CD4-positive, alpha-beta T cell treated with Interleukin-6 at 100 ng/mL for 8 hours (primary cell): ENCODE measurements at places on chromosomes 16 and 17.

- no peak for DNase-seq
Measured at GRCh38 chr17:75824050-75824552, 20.1 kb downstream of the UNC13D start.

DNA sequence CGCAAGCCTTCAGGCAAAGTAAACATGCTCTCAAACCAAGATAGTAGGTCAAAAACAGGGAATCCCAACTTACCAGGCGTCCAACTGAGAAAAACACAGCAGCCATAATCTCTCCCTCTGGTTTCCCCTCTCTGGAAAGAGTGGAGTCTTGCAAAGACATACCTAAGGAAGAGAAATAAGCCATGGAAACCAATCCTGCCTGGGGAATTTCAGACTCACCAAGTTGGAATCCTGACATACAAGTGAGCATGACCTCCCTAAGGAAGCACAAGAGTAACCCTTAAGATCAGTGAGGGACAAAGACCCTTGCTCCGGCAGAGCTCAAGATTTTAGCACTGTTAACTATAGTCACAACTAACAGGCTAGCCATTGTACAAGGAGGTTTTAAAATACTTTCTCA, 4.1 kb downstream of the ZNF624 start:
- no peak for DNase-seq

DNA sequence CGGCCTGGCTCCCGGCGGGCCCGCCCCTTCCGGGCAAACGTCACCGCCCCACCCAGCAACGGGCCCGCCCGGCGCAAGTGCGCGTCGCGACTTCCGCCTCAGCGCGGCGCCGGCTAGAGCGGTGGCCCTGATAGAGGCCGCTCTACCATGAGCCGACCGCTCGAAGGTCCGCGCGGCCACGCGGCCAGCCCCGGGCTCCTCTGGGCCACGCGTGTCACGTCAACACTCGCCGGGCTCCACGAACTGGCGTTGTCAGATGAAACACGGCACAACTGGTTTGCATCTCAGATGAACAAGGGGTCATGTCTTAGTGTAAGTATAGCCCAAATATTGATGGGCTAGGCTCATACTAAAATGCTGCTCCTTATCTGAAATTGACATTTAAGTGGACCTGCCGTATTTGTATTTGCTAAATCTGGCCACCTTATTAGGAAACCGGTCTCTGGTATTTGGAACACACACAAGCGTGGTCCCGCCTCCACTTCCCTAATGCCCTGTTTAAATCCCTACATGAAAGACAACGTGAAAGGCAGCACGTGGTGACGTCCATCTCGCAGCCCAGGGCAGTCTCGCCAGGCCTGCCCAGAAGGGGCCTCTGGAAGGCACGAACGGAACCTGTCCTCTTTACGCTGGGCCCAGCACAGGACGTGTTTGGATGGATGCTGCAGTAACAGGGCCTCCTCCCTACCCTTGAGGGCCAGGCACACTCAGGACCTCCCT, at the start of gene ZNF598:
TSS of gene ZNF598 (minus strand) at position 31 of the 720 bp plus-strand sequence.
- DNase-seq = peak; percentile 68

- no peak for DNase-seq
Measured at GRCh38 chr16:23398987-23399805, 53.8 kb downstream of the COG7 start.

DNA sequence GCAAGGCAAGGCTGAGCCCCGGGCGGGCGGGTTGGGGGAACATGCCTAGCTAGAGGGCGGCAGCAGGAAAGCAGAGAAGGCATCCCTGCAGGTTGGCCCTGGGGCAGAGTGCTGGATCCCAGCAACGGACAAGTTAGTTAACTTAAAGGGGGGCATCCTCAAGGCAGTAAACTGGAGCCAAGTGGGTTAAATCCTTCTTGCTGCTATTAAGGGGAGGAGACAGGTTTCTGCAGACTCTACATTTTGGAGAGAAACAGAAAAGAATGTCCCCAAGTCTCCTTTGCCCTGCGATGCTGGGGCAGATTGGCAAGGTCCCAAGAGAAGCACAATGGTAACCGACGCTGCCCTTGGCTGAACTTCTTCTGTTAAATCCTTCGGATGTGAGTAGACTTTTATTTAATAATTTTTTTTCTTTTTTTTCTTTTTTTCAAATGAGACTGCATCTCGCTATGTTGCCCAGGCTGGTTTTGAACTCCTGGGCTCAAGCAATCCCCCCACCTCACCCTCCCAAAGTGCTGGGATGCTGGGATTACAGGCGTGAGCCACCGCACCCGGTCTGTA, 14.0 kb downstream of the ATP5PD start:
- DNase-seq = no peak

- DNase-seq = no peak
Measured at GRCh38 chr16:85480727-85481101, 132.4 kb upstream of the GSE1 start.

- no peak for DNase-seq
Measured at GRCh38 chr17:78043031-78043430, 84.5 kb downstream of the TNRC6C start.

GRCh38 chr17:29096094-29096493, 53.2 kb downstream of the PIPOX start:
- DNase-seq = no peak

GRCh38 chr16:68385371-68385770, 62.9 kb downstream of the SMPD3 start:
- DNase-seq = no peak

DNA sequence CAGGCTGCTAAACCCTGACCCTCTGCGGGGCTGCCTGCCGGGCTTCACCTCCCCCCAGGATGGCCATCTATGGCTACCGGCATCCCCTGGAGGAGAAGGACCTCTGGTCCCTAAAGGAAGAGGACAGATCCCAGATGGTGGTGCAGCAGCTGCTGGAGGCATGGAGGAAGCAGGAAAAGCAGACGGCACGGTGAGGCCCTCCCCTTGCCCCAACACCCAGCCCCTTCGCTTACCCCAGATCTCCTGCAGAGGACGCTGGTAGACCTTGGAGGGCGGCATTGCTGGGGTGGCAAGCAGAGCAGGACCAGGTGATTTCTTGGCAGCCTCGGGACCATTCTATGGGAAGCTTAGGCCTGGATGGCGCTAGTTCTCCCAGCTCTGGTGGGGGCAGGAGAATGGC, 24.5 kb downstream of the ABCC3 start:
- DNase-seq = no peak

- DNase-seq = no peak
Measured at GRCh38 chr17:8922451-8922850, 43.1 kb downstream of the PIK3R5 start.

GRCh38 chr17:18258356-18259038, at the start of gene FLII:
Gene FLII, minus strand, starts transcription at chr17:18258738. Its CDS starts 48 bp downstream, at chr17:18258690.
- DNase-seq = peak; percentile 38

GRCh38 chr17:28792877-28793661, 49.3 kb downstream of the TRAF4 start:
- no peak for DNase-seq

DNA sequence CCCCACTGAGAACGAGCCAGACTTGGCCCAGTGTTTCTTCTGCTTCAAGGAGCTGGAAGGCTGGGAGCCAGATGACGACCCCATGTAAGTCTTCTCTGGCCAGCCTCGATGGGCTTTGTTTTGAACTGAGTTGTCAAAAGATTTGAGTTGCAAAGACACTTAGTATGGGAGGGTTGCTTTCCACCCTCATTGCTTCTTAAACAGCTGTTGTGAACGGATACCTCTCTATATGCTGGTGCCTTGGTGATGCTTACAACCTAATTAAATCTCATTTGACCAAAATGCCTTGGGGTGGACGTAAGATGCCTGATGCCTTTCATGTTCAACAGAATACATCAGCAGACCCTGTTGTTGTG, 631 bp downstream of the BIRC5 start:
- no peak for DNase-seq

DNA sequence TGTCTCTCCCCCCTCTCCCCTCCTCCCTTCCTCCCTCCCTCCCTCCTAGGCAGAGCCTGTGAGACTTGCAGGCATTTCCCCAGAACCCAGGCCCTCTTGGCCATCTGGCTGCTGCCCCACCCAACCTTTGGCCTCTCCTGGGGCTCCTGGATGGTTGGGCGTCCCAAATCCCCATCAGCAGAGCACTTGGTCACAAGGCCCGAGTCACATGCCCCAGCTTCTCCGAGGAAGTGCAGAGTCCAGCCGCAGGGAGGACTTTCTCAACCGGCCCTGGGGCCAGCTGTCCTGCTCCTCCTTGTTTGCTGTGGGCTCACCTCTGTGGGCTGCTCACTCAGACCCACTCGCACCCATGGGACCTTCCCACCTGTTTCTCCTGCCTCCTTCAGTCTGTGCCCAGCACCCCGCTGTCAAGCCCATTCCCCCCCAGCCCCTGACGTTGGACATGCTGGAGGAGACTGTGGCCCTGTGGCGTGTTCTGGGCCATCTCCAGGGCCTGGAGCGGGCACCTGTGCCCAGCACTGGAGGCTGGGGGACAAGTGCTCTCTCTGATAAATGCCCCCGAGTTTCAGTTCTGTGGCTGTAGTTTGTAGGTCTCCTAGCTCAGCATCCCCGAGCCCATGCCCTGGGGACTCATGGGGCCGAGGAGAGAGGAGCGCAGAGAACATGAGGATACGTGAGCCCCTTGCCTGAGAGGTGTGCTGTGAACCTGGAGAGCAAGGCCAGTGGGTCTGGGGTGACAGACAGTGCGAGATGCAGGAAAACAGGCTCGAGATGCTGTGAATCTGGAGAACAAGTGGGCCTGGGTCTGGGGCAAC, 42.3 kb upstream of the ZNF750 start:
- DNase-seq = no peak

DNA sequence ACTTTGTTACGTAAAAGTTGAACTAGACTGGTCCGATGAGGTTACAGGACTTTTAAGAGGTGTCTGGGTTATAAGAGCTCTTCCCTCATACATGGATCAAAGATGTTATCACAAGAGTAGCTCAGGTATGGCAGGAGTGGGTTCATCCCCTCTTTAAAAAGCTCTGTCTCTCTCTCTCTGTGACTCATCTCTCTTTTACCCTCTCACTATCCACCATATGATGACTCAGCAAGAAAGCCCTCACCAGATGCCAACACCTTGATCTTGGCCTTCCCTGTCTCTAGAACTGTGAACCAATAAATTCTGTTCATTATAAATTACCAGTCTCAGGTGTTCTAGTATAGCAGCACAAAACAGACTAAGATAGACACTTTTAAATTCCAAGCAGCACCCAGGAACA, 1.9 kb upstream of the CLEC19A start:
- DNase-seq = no peak

DNA sequence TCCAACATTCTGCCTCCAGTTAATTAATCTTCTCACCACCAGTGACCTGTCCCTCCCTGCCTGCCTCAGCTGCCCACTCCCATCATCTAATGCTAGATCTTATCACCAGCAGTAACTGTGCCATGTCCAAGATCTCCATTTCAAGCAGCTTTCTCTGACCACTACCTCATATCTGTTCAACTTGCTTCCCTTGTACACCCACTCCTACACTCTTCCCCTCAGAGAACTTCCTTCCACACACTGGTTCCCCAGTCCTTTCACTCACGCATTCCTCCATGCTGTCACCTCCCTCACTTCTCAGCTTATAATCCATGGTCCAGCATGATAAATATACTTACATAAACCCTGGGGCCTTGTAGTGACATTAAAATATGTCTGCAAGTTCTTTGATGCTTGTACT, 31.8 kb upstream of the DYNLL2 start:
- DNase-seq = no peak

- DNase-seq = peak; percentile 44
Measured at GRCh38 chr17:77645072-77646045, 313.1 kb upstream of the TNRC6C start.

- DNase-seq = no peak
Measured at GRCh38 chr17:68763562-68763961, 162.4 kb upstream of the FAM20A start.

- DNase-seq = no peak
Measured at GRCh38 chr17:62757500-62757951, 50.6 kb downstream of the MARCHF10 start.

GRCh38 chr17:67311575-67311974, 54.8 kb downstream of the PSMD12 start:
- no peak for DNase-seq

DNA sequence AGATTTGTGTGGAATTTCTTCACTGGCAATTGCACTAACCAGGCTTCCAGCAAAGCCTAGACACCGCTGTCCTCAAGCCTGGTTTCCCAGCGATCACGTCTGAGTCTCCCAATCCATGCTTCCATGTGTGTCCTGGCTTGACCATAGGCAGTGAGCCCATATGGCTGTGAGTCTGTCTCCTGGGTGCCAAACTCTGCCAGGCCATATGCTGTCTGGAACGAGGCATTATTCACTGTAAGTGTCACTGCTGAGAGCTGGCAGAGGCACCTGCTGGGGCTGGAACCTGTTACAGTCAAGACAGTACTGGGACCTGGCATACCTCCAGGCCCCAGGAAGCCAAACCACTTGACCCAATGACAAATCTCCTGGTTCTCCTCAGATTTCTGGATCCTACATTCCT, 60.4 kb downstream of the HS3ST2 start:
- DNase-seq = no peak

- no peak for DNase-seq
Measured at GRCh38 chr17:27634776-27635175, 3.8 kb downstream of the LGALS9 start.

GRCh38 chr17:7477392-7478275, 1.8 kb downstream of the ZBTB4 start:
- DNase-seq = no peak

DNA sequence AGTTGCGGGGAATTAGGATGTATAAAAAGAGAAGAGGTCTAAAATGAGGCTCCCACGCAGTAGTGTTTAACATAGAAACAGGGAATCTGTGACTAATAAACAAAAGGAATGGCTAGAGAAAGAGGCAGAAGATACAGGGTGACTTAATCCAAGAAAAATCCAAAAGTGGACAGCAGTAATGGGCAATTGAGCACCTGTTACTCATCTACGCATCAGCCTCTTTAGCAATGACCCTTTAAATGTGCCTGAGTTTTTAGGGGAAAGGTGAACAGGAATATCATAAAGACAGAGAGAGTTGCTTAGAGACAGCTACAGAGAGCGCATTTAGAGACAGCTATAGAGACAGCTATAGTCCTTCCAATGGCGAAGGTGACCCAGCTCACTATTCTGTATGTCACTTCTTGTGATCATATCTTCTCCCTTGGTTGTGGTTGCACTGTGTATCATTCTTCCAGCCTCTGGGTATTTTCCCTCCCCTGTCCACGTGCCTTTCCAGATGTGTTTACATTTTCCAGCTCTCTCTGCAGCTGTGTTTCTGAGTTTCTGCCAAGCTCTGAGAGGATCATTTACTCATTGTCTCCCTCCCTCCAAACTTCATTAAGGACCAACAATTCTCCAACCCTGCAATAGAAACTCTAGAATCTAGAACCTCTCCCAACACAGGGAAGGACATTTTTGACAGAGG, 61.5 kb downstream of the MYOCD start:
- no peak for DNase-seq

GRCh38 chr16:57735755-57736418, at the start of gene KATNB1:
Gene KATNB1, plus strand, starts transcription at chr16:57735770. Its CDS starts 1,474 bp downstream, at chr16:57737244.
- no peak for DNase-seq

GRCh38 chr17:2416010-2416734, 15.3 kb upstream of the MNT start:
- DNase-seq = peak; percentile 84

GRCh38 chr17:75266316-75267152, 4.5 kb downstream of the MIF4GD start:
- DNase-seq = no peak

DNA sequence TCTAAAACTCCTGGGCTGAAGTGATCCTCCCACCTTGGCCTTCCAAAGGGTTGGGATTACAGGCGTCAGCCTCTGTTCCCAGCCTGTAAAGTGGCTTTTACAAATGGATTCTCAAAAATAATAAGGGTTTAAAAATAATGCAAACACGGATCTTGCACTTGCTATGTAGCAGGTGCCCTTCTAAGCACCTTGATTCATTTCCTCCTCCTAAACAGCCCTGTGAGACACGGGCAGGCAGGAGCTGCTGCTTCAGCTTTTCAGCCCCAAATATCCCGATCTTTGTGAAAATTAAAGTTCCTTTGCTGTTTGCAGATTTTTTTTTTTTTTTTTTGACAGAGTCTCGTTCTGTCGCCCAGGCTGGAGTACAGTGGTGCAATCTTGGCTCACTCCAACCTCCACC, 31.7 kb downstream of the NAGPA start:
- DNase-seq = no peak
